ENCODE measurements at places on chromosomes 16 and 17. TPM values are rescaled to one million over a fixed set of nuclear protein-coding genes. Genes with fewer than 3 reads are reported as not detected.

The SLC16A13 gene
- polyA plus RNA-seq = 2.5 TPM

The SPNS2 gene
- 16.1 TPM for polyA plus RNA-seq

GRCh38 chr17:80330276-80330675, 69.6 kb downstream of the RNF213 start:
- no peaks in the 10 kb centered on the region for H3K27me3 ChIP-seq
- no peak overlapping the region for H3K4me3 ChIP-seq
- no peak for DNase-seq
- H3K36me3 ChIP-seq = peaks cover 88% of the 10 kb centered on the region

DNA sequence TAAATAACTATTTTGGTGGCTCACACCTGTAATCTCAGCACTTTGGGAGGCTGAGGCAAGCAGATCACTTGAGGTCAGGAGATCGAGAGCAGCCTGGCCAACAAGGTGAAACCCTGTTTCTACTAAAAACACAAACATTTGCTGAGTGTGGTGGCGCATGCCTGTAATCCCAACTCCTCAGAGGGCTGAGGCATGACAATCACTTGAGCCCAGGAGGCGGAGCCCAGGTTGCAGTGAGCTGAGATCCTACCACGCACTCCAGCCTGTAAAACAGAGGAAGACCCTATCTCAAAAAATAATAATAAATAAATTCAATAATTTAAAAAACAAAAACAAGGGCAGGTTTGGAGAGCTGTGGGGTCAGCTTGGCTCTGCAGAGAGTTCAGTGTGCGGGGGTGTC, 5.7 kb upstream of the SLC4A1 start:
- no peak overlapping the region for H3K4me3 ChIP-seq
- DNase-seq = no peak
- no peaks in the 10 kb centered on the region for H3K4me1 ChIP-seq
- H3K27ac ChIP-seq = no peak overlapping the region

Data from thymus (tissue), 14 donors.